Ecto neural progenitor cell (in vitro differentiated cells): ENCODE measurements at places on chromosomes 3 and 15.

GRCh38 chr15:56943403-56943802, 25.0 kb downstream of the TCF12 start:
- no peak for DNase-seq

DNA sequence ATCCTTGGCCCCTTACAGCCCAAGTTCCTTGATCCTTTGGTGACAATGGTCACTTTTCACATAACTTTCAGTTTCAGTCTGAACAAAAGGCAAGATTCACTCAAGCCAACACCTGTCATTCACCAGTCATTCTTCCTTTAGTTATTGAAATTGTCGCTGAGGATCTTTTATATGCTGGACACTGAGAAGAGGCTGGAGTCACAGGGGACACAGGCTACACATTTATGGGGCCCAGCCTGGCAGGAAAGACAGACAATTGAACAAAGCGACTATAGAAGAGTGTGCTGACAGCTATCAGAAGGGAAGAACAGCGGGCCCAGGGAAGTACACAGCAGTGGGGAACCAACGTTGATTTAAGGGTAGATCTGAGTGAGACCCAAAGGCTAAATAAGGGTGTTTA, 69.8 kb upstream of the PROK2 start:
- DNase-seq: no peak

- DNase-seq: peak; percentile 63
These were observed 963 bp upstream of the NTRK3 start for GRCh38 chr15:88257311-88258092.

- no peak for DNase-seq
These were observed 10.6 kb upstream of the PCSK6 start for GRCh38 chr15:101499863-101500713.

GRCh38 chr15:88487178-88487795, 19.8 kb downstream of the MRPS11 start:
- no peak for DNase-seq

- DNase-seq: no peak
These were observed 97.2 kb upstream of the MB21D2 start for GRCh38 chr3:193014902-193015301.

GRCh38 chr15:60020736-60021135, 16.6 kb downstream of the FOXB1 start:
- DNase-seq: no peak

- no peak for DNase-seq
These were observed 10.7 kb downstream of the USP4 start for GRCh38 chr3:49329186-49329585.

DNA sequence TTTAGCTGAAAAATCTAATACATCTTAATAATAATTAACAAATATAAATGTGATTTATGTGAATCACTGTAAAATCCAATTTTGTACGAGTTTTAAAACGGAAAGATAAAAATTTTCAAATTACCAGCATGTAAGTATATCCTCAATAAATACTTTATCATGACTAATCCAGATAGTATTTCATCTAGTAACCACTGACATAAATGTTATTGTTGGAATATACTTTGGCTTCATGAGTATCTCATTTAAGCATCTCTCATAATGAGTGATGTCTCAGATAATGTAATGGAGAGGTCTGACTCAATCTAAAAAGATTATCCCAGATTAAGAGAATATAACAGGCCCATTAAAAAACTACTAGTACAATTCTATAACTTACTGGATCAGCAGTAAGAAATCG, 216.3 kb downstream of the STAG1 start:
- DNase-seq: no peak

GRCh38 chr3:63004448-63004847, 129.2 kb upstream of the CADPS start:
- no peak for DNase-seq

DNA sequence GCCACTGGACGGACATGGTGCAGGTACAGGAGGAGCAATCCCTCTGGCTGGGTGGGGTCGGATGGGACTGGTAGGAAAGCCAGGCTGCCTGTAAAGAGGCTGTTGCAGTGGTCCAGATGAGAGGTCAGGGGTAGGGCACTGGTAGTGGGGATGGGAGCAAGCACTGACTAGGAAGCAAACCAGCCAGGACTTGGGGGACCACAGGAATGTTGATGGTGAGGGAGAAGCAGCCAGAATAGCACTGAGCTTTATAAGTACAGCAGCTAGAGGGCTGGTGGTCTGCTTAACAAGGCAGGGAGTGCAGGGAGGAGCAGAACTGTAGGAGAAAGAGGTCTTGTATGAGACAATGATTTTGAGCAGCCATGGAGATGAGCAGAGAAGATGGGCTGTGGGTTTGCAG, 38.7 kb upstream of the PTPN23 start:
- DNase-seq: no peak

- no peak for DNase-seq
These were observed 45.4 kb upstream of the SMAD3 start for GRCh38 chr15:67019884-67020520.

GRCh38 chr3:171649267-171649666, 161.0 kb downstream of the PLD1 start:
- DNase-seq: no peak
